ENCODE measurements at places on chromosomes 2 and 18.

GRCh38 chr18:26696308-26696707 is 148.0 kb upstream of the KCTD1 start:
- DNase-seq = no peak

GRCh38 chr2:224016963-224017362 is 22.1 kb downstream of the SERPINE2 start:
- DNase-seq = no peak

DNA sequence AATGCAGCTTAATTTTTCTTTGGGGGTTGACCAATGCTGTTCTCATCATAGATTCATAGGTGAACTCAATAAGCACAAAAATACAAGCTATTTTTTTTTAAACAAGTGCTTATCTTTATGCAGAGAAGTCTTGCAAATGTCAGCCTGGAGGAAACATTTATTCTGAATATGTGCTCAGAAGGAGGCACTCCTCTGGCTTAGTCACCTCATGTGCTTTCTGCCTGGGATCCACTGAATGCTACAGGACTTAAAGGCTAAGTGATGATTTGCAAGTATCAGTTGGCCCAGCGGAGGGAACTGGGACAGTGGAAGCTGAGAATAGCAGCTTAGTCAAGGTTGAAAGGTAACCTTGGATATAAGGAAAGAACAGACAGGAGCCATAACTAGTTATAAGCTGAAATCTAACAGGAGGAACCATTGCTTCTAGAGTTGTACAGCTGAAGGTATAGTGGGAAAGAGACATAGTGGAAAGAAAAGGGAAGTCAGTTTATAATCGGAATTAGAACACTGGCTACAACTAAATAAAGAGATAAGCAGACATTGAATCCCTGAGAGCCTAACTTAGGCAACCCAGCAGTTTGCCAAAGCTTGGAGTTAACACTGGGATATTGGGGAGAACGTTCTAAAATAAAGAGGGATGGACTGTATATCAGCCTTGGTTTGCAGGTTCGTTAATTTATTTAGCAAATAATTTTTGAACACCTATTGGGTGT is 488.7 kb downstream of the SUCLG1 start:
- DNase-seq = no peak

- no peak for DNase-seq
Observed at GRCh38 chr2:120418174-120418787, 72.3 kb downstream of the INHBB start.

Measured in stimulated activated CD4-positive, alpha-beta T cell treated with anti-CD3 and anti-CD28 coated beads, Interleukin-15, amount 100 ng/mL, for 24 hours (primary cell).